ENCODE measurements at places on chromosomes 5 and 9.

- DNase-seq, result peak; percentile 53
Measured at GRCh38 chr5:76953551-76954382, 922 bp downstream of the CRHBP start.

DNA sequence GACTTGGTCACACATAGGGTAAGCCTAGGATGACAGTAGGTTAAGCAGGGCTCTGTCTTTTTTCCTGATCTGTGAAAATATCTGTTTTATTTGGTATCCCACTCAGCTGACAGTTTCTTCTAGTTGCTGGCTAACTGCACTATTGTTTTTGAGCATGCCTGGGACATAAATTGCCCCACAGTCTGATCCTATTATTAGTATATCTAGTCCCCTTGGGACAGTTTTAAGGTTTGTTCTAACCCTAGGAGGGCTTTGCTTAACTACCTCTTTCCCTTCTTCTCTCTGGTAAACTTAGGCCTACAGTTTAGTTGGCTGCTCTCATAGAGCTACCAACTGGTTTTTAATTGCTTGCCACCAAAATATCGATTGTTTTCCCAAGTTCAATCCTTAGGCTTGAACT is 446.6 kb downstream of the ARHGEF28 start:
- no peak for DNase-seq

- peak; percentile 93 for DNase-seq
Measured at GRCh38 chr9:126722252-126722921, 82.5 kb upstream of the ZBTB43 start.

DNA sequence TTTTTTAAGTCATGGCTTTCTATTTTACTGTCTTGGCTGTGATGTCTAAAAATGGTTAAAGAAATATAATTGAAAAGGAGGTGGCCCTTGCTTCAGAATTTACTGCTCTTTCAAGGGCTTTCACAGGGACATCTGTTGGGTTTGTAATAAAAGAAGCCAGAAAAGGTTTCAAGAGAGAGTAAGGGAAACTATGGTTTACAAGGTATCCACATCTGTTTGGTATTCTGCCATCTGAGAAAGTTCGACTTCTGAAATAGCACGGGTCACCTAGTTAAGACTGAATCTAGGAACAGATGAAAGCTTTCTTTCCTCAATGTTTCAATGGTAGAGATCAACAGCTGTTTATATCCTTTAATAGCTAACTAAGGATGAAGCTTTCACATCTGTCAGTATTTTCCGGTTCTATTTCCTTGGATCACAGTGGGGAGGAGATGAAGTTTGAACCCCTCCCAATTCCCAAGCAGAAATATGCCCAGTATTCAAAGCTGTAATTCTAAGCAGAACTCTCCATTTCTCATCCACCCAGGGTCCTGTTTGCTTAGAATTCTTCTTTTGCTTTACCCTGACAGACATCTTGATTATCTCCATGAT is 72.8 kb upstream of the IFNK start:
- DNase-seq, result no peak

- DNase-seq, result no peak
Measured at GRCh38 chr5:142816531-142817430, 46.6 kb downstream of the ARHGAP26 start.

GRCh38 chr5:9447691-9448090 is 98.2 kb downstream of the SEMA5A start:
- DNase-seq, result no peak

GRCh38 chr5:132785365-132785764 is 8.3 kb upstream of the SEPTIN8 start:
- peak; percentile 13 for DNase-seq

GRCh38 chr5:75140277-75140676 is 87.9 kb upstream of the GCNT4 start:
- no peak for DNase-seq

DNA sequence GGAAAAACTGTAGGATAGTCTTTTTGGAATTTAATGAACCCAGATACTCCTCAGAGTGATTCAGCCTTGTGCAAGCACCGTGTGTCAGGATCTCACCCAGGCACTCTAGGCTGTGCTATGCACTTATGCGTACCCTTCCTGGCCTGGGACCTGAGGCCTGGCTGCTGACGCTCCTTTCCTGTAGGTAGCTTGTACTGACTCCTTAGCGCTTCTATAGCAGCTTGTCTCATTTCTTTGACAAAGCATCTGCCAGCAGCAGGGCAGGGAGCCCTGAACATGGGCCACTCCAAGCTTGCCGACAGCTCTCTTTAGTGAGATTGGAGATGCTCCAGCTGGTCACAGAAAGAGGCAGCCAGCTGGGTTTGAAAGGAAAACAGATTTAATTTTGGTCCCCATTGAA is 147.3 kb downstream of the SGCD start:
- DNase-seq, result no peak

DNA sequence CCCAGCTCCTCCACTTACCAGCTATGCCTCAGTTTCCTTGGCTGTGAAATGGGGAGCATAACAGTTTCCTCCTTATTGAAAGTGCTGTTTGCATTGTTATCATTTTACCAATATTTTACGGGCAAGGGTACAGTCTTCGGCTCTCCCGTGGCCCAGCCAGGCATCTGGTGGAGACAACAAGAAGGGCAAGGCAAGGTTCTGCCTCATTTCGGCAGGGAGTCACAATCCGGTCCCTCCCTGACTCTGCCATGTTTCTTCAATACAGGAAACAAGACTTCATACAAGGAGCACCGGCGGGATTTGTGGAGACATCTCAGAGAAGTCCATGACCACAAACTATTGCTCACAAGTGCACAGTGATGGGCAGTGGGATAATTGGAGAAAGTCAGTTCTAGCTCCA is 174.0 kb downstream of the FGF18 start:
- DNase-seq, result no peak

DNA sequence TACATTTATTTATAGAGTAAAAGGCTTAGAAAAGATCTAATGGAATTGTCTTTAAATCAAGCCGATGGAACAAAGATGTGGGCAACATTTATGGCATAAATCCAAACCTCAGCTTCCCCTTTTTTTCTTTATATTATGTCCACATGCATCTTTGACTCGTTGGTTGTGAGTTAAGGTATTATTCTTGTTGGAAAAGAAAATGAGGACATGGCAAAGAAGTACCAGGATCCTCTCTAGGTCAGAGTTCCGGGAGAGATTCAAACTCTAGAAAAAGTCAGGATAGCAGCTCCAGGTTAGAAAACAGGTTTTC is 508 bp upstream of the NME5 start:
- no peak for DNase-seq

GRCh38 chr9:69252436-69252835 is 72.6 kb upstream of the ENTREP1 start:
- no peak for DNase-seq

- DNase-seq, result no peak
Measured at GRCh38 chr5:171578049-171578828, 158.8 kb downstream of the FGF18 start.

GRCh38 chr9:117306032-117306431 is 108.8 kb downstream of the ASTN2 start:
- no peak for DNase-seq

Data from activated CD8-positive, alpha-beta memory T cell treated with anti-CD3 and anti-CD28 coated beads, Interleukin-2, amount 50 U/mL, for 48 hours (primary cell).